ENCODE measurements at places on chromosomes 6 and 20. TPM values are rescaled to one million over a fixed set of nuclear protein-coding genes. Genes with fewer than 3 reads are reported as not detected.

The PHF10 gene
- total RNA-seq = 15.2 TPM

The DEFB124 gene
- total RNA-seq = not detected

The FOXQ1 gene
- total RNA-seq = 25.5 TPM

The BTN1A1 gene
- total RNA-seq = not detected

The SLC44A4 gene
- total RNA-seq = 0.22 TPM

The GGTLC1 gene
- total RNA-seq = not detected

The ARMH2 gene
- total RNA-seq = not detected

The PARD6B gene
- total RNA-seq = 0.52 TPM

The EYA4 gene
- 0.32 TPM for total RNA-seq

The FBXO5 gene
- total RNA-seq = 17.7 TPM

The NEDD9 gene
- total RNA-seq = 3.4 TPM

The CBFA2T2 gene
- 10.7 TPM for total RNA-seq

All from articular chondrocyte of knee joint (primary cell).